NCI-H1694 (cell line): ENCODE measurements at places on chromosomes 7 and 10.

GRCh38 chr10:51063659-51064535, 10.4 kb upstream of the PRKG1 start:
- peak; percentile 52 for DNase-seq

DNA sequence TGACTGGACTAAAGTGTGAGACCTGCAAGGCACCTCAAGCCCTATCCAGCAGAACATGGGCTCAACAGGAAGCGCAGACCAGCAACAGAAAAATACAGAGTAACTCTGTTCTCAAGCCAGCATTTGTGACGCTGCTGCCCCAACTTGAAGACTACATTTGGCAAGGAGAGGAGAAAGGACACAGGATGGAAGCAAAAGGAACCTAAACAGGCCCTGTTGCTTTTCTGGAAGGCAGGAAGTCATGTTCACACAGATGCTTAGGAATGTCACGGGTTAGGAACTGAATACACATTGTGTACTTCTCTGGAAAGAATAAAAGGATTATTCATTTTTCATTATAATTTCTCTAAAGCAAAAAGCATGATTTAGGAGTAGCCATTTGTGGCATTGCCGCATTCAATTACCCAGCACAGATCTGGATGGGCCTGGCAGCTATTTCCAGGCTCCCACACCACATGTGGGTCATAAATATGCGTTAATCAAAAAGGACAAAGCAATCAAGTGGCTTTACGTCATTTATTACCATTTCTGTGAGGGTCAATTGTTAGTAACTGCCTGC, 19.8 kb upstream of the TOMM7 start:
- DNase-seq = peak; percentile 65

DNA sequence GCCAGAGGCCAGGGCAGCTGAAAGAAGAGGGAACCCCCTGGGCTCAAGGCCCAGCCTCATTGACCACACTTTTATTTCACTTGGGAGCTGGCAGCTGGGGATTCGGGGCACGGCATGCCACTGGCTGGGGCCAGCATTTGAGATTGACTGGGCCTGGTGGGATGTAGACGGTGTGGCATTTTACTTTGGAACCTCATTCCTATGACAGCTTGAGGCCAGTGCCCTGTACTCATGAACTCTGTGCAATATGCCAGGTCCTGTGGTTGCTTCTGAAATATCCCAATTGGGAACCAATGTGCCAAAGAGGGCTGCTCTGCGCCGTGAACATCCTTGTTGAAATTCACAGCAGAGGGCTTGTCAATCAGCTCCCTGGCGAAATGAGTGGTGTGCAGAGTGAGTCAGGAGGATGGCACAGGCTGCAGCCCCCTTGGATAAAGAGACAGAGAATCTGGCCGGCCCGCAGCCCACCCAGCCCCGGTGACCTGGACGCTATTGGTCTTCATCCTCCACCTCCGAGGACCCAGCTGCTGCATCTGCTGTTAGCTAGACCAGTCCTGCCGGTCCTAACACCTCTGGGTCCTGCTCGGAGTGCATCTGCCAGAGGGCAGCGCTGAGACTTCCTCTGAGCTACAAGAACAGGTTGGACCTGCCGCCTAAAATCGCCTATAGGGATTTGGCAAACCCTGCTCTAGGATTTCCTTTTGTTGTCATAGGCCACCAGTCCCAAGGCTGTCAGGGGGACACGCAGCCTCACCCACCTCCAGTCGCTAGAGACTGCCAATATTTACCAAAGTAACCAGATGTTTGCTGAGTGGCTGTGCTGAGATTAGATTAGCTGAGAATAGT, 58.0 kb downstream of the PRKAG2 start:
- DNase-seq = no peak

DNA sequence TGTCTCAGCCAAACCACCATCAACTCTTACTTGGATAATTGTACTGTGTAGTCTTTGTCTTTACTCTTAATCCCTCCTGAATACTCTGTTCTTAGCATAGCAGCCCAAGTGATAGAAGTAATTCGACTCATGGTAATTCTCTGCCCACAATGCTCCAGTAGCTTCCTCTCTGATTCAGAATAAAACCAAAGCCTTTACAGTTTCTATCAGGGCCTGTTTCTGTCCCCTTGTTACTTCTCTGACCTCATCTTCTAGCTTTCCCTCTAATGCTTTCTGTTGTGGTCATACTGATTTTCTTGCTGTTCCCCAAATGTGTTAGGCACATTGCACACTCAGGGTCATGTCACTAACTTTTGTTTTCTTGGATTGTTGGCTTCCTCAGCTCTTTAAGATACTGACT, 8.0 kb downstream of the ZNF518A start:
- no peak for DNase-seq

DNA sequence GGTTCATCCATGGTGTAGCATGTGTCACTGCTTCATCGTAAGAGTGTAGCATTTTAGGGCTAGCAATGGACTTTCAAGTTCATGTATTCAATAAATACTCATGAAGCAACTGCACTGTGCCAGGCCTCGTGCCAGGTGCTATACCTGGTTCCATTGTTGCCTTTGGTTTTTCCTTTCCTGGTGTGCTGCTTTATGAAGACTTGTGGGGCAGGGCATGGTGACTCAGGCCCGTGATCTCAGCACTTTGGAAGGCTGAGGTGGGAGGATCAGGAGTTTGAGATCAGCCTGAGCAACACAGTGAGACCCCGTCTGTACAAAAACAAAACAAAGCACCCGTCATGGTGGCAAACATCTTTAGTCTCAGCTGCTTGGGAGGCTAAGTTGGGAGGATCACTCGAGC, 2.2 kb upstream of the CPA4 start:
- no peak for DNase-seq

- no peak for DNase-seq
Measured at GRCh38 chr7:42338231-42338915, 101.4 kb upstream of the GLI3 start.

- DNase-seq = no peak
Measured at GRCh38 chr7:16916105-16916639, 34.4 kb upstream of the AGR3 start.
